ENCODE measurements at places on chromosomes 12 and 14.

GRCh38 chr14:66306101-66306500, 180.1 kb upstream of the CCDC196 start:
- DNase-seq: no peak

GRCh38 chr14:65560340-65561027, 148.0 kb downstream of the FUT8 start:
- no peak for DNase-seq

- DNase-seq: no peak
Observed at GRCh38 chr12:108633081-108633533, 587 bp downstream of the SELPLG start.

DNA sequence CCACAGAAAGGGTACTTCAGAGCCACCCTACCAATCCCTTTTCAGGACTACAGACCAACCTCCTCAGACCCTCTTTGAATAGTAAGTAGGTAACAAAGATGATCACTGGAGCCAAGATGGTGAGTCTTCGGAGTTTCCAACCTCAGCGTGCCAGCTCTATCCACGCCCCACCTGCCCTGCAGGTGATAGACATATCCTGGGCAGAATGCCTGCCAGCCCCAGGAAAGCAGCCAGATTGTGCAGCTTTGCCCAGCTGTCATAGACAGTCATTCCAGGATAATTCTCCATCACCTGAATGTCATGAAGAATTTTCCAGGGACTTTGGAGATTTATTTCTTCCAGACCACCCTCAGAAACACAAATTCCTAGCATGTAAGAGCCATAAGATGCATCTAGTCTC, 434.4 kb downstream of the RGS6 start:
- DNase-seq: no peak

DNA sequence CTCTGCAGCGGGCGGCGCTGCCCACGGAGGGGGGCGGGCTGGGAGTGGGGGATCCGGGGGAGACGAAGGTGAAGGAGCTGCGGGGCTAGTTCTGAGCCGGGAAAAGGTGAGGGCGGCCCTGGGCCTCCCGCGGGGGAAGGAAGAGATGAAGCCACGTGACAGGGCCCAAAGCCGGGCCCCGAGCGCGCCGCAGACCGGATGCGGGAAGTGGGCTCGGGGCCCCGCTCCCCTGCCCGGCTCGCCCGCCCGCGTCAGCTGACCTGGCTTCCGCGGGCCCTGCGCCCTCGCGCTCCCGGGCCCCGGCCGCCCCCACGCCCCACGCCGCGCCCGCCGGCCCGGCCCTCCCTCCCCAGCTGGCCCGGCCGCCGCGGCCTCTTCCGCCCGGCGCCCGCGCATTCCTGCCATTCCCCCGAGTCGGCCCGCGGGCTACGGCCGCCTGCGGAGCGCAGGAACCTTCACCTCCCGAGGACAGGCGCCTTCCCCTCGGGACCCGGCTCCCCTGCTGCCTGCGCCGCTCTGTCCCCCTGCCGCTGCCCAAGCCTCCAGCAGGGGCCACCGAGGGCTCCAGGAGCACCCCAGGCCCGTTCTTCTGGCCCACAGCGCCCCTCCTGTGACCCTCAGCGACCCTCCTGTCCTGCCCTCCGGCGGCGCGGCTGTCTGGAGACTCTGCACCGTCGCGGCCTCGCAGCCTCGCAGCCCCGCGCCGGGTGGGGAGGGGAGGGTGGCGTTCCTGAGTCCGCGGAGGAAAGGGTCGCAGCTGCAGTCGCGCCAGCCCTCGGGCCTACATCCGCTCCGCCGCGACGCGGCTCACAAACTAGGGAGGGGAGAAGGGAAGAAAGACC, 20.4 kb downstream of the NINJ2 start:
- peak; percentile 62 for DNase-seq

- DNase-seq: no peak
Observed at GRCh38 chr12:820336-820735, 68.0 kb downstream of the WNK1 start.

- DNase-seq: no peak
Observed at GRCh38 chr14:90892970-90893369, 76.7 kb upstream of the TTC7B start.

- DNase-seq: no peak
Observed at GRCh38 chr14:100058777-100059437, 6.3 kb upstream of the EVL start.

- no peak for DNase-seq
Observed at GRCh38 chr14:106662936-106663550, 1136.7 kb downstream of the TMEM121 start.

- peak; percentile 28 for DNase-seq
Observed at GRCh38 chr14:65336191-65336591, 76.3 kb upstream of the FUT8 start.

DNA sequence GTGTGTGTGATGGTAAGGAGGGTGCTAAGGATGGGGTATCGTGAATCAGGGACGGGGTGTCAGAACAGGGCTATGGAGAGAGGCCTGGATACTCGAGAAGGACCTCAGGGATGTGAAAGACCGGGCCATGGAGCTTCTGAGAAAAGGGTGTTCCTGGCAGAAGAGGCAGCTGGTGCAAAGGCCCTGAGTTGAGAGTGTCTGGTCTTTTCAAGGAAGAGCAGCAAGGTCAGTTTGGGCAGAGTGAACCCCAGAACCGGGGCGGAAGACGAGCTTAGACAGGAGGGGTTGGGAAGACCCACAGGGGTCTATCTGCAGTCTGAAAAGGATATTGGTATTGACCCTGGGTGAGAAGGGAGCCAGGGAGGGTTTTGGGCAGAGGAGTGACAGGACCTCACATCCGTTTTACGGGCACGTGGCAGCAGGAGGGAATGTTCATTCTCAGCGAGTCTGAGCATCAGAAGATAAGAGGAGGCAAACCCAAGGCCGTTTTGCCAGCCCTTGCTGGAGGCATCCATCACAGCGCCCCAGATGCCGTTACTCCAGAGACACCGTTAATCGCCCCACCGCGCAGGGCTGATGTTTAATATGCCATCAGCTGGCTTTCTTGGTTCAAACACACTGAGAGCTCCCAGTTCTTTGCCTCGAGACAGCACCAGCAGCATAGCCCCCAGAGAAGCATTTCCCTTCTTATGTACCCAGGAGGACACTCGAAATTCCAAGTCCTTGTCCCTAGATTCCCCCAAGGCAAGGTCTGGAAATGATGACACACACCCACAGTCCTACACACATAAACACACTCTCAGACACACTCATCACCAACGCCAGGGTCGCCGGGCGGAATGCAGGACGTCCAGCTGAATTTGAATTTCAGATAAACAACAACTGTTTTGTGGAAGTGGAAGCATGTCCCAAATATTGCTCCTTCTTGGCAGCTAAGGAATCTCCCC, 41.4 kb upstream of the EML1 start:
- DNase-seq: no peak

GRCh38 chr12:19236656-19237055, 107.1 kb downstream of the PLEKHA5 start:
- no peak for DNase-seq

DNA sequence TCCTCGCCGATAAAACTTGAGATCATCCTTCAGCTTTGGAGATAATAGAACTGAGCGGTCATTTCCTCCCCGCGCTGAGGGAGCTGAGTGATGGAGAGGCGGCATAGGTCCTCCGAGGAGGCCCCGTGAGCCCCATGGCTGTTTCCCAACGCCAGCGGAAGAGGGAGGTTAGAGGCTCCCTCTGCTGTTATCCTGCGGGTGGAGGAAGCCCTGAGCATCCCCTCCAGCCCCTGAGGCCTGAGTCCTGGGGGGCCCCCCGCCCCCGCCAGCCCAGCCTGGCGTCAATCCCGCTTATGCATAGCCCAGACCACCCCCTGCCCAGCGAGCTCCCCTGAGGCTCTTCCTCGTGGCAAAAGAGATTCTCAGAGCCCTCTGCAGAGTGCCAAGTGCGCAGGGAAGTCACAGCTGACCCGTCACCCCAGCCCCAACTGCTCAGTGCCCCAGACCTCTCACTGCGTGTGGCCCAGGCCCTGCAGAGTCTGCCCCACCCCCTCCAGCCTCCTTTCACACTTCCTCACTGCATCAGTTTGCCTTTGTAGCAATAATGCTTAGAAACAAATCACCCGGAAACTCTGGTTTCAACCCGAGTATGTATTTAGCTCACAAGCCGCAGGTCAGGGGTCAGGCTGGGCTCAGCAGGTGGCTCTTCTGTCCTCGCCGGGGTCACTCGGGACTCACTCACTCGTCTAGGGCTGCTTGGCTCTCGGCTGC, 44.7 kb upstream of the GALNT9 start:
- DNase-seq: no peak

- DNase-seq: no peak
Observed at GRCh38 chr14:53888535-53889386, 67.9 kb downstream of the BMP4 start.

- no peak for DNase-seq
Observed at GRCh38 chr14:57502586-57503254, 9.1 kb upstream of the CCDC198 start.

DNA sequence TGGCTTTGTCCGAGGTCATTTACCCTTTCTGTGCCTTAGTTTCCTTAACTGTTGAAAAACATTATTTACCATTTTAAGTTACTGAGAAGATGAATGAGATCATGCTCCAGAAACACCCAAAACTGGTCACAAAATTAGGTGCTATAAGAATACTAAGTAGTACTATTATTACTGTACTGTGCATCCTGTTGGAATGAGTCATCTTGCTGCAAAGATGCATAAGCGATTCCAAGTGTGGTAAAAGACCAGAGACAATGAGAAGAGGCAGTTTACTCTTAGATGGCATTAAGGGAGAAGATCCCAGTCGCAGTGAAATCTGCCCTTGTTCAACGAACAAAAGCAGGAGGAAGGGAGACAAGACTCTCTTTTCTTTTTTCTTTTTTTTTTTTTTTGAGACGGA, 4.2 kb upstream of the PLEKHA5 start:
- DNase-seq: no peak

GRCh38 chr12:116918464-116918863, 7.7 kb downstream of the FBXW8 start:
- no peak for DNase-seq

DNA sequence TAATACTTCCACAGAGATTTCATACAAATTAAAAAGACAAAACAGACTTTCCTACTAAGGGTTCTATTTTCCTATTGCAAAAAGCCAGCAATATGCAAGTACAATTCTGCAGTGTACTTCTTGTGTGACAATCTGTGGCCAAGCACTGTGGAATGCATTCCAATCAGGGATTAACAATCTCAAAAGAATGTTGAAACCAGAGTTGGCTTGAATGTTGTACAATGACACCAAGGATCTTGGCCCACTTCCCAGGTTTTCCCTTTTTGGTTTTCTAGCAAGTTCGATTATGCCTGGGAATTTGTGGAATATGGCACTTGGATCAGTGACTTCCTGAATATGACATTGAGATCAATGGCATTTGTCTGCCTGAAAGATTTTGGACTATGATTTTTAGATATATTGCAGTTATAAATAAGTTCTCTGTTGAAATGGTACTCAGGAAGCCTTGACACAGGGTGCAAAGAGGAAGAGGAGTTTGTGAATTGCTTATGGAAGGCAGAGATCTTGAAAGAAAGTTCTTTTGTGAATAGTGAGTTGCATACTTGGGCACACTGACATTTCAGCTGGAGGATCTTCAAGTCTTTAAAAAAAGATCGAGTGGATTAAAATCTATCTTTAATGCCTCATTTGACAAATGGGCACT, 81.4 kb upstream of the FERMT2 start:
- no peak for DNase-seq

GRCh38 chr12:105858981-105859710, 279.6 kb downstream of the NUAK1 start:
- no peak for DNase-seq

- no peak for DNase-seq
Observed at GRCh38 chr14:51335531-51335930, 95.5 kb downstream of the TMX1 start.

GRCh38 chr12:43501703-43502102, 50.3 kb downstream of the ADAMTS20 start:
- no peak for DNase-seq

DNA sequence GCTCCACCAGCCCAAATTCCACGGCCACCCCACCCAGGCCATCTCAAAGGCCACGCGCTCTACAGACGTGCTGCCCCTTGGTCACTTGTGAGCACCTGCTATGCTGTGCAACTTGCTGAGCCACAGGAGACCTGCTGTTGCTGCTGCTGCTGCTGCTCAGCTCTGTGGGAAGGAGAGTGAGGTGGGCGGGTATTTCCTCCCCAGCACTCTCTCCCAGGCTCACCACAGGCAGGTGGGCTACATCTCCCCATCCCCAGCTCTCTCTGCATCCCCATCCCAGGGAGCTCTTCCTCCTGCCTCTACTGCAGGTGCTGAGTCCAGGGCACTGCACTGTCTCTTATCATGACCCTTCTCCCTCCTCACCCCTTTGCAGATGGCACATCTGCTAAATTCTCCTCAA, 306.9 kb downstream of the BCL11B start:
- DNase-seq: no peak

DNA sequence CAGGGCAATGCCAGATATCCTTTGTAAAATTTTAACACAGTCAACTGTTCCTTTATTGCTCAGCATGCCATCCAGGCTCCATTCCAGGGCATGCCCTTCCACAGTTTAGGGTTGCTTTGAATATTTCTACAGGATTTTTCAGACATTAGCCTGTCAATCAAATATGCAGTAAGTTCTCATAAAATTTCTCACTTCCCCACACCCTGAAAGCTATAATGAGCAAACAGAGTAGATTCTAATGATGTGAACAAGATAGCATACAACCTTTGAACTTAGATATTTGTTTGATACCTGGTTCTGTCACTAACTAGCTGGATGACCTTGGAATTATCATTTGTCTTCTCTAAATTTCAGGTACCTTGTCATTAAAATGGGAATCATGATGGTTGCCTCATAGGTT, 251.2 kb downstream of the SYT1 start:
- no peak for DNase-seq

- no peak for DNase-seq
Observed at GRCh38 chr14:85444635-85445034, 85.3 kb upstream of the FLRT2 start.

DNA sequence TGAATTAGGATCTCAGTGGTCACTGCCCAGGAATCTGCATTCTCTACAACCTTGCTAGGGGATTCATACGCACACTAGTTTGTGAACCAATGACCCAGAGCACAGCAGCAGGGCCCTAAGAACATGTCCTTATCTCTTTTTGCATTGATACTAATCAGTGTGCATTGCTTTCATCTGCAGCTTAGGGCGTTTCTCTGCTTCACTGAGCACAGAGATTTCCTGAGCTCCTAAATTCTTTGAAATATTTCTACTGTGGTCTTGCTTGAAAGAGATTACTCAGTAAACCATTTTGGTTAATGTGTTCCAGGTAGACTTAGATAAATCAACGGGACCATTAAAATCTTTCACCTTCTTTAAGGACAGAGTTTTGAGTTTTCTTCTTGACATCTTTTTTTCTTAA, 351.3 kb upstream of the KITLG start:
- no peak for DNase-seq

DNA sequence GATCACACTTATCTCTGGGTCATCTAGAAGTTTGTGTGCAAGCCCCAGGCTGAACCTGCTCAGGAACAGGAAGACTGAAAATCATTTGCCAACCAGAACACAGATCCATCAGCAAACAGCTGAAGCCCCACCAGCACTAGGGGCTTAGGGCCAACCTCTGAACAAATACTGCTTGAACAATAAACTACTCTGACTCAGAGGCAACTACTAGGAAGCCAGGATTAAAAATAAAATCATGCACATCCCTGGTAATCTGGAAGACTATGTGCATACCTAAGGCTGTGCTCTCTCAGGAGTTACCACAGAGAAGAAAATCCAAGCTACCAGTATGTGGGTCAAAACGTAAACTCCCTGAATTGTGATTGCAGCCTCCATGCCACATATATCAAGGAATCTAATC, 15.9 kb downstream of the GALNT8 start:
- no peak for DNase-seq

Measured in activated CD4-positive, alpha-beta T cell treated with anti-CD3 and anti-CD28 coated beads for 24 hours (primary cell).